ENCODE measurements at places on chromosomes 6 and 20. TPM values are rescaled to one million over a fixed set of nuclear protein-coding genes. Genes with fewer than 3 reads are reported as not detected.

The TREM1 gene
- total RNA-seq: 6.2 TPM

- no peak for DNase-seq
Measured at GRCh38 chr6:139448998-139449610, 74.7 kb upstream of the CITED2 start.

GRCh38 chr20:38759106-38759505 is 10.8 kb downstream of the ACTR5 start:
- no peak for DNase-seq

- no peak for DNase-seq
Measured at GRCh38 chr20:4809707-4810106, 88.0 kb downstream of the PRND start.

DNA sequence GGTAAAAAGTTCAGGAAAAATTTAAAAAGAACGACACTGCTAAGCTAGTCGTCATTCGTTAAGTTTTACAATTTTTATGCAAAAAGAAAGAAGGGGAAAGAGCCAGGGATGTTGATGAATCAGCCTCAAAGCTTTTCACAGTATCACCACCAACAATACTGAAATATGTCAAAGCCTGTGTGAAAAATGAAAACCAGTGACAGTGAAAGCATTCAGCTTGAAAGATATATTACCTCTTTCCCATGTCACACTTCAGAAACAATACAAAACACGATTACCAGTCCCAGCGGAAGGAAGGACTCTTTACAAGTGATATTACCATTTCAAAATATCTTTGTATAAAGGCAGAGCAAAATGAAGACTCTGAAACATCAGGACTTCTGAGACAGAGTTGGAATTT is 489.2 kb downstream of the EPHA7 start:
- no peak for DNase-seq

- no peak for DNase-seq
Measured at GRCh38 chr20:61577065-61577464, 325.0 kb downstream of the CDH4 start.

GRCh38 chr6:39342692-39343395 is 20.3 kb upstream of the KCNK16 start:
- no peak for DNase-seq

The STMND1 gene
- total RNA-seq: not detected

- no peak for DNase-seq
Measured at GRCh38 chr20:37968841-37969401, 64.3 kb downstream of the TTI1 start.

Data from aorta (tissue), 5 donors.